ENCODE measurements at places on chromosomes 12 and 14. TPM values are rescaled to one million over a fixed set of nuclear protein-coding genes. Genes with fewer than 3 reads are reported as not detected.

Gene DEGS2
- 91.4 TPM for total RNA-seq

DNA sequence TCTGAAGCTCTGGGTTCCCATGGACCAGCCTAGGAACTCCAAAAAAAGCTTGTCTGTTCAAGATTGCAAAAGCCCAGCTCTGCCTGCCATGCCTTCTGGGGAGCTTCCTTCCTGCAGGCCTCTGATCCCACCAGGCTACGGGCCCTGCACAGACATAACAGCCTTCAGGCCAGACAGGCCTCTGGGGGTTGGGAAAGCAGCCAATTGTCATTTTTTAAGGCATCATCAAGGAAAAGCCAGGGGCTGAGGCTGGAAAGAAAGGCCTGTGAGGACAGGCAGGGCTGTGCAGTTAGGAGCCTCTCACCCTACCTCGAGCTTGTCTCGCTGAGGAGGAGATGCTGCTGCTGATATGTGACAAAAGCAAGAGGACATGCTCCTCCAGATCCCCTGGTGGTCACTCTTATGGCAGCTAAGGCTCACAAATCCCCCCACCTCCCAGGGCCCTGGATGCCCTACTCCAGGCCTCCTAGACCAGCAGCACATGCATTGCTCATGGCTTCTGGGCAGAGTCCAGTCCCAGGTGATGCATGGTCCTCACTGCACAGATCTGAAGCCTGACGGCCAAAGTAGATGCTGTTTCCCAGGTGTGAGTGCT, 2.9 kb downstream of the TMEM229B start:
- no peak for DNase-seq
- peaks cover 3% of the 10 kb centered on the region for H3K4me1 ChIP-seq
- H3K27me3 ChIP-seq, result no peaks in the 10 kb centered on the region
- no peaks in the 10 kb centered on the region for H3K36me3 ChIP-seq
- H3K4me3 ChIP-seq, result no peak overlapping the region

- H3K27ac ChIP-seq, result no peak overlapping the region
- H3K36me3 ChIP-seq, result no peaks in the 10 kb centered on the region
- H3K4me3 ChIP-seq, result no peak overlapping the region
- H3K4me1 ChIP-seq, result peaks cover 16% of the 10 kb centered on the region
Measured at GRCh38 chr14:74978416-74978947, 23.1 kb upstream of the PGF start.

DNA sequence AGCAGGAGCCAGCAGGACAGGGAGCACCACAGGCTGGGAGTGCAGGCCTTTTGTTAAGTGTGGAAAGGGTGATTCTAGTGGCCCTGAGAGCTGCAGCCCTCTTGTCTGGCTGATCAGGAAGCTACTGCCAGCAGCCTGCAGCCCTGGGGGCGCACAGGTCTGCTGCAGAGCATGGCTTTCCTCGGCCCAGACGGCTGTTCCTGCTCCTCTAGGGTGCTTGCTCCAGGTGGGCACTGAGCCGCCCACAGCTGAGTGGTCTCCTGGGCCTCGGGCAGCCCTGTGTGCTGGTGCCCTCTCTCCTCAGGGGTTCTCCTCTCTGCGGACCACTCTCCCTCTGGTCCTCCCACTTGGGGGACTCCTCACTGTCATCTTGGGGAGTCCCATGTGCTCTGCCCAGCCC, 18.9 kb downstream of the CCDC88C start:
- peak overlapping the region; percentile 72 for H3K27ac ChIP-seq
- DNase-seq, result no peak
- no peaks in the 10 kb centered on the region for H3K36me3 ChIP-seq

Measured in Peyer's patch (tissue), 4 donors.